ENCODE measurements at places on chromosomes 6 and 20. TPM values are rescaled to one million over a fixed set of nuclear protein-coding genes. Genes with fewer than 3 reads are reported as not detected.

The DXO gene
- 13.3 TPM for total RNA-seq

The SIRPD gene
- total RNA-seq, result not detected

The BPIFB1 gene
- total RNA-seq, result 0.17 TPM

The PNPLA1 gene
- not detected for total RNA-seq

The ENPP4 gene
- total RNA-seq, result 0.29 TPM

The ZNF391 gene
- total RNA-seq, result 0.35 TPM

The STMND1 gene
- total RNA-seq, result not detected

The FKBP1A gene
- 529 TPM for total RNA-seq

The COL10A1 gene
- not detected for total RNA-seq

The POLR1C gene
- 44.9 TPM for total RNA-seq

The C4B gene
- total RNA-seq, result 1.5 TPM

The ZBTB12 gene
- 3.4 TPM for total RNA-seq

The SMLR1 gene
- not detected for total RNA-seq

The CRISP2 gene
- not detected for total RNA-seq

The UNC5CL gene
- 0.47 TPM for total RNA-seq

The LRFN2 gene
- total RNA-seq, result not detected

The VARS1 gene
- 60.6 TPM for total RNA-seq

The CLPSL1 gene
- not detected for total RNA-seq

The C6orf136 gene
- 12.1 TPM for total RNA-seq

The HDGFL1 gene
- total RNA-seq, result not detected
